ENCODE measurements at places on chromosomes 4 and X.

- DNase-seq: peak; percentile 11
Observed at GRCh38 chr4:41541687-41542094, 3.7 kb downstream of the LIMCH1 start.

GRCh38 chr4:92254767-92255442, 48.9 kb upstream of the GRID2 start:
- no peak for DNase-seq

GRCh38 chr4:140331876-140332275, 41.6 kb upstream of the SCOC start:
- DNase-seq: no peak

DNA sequence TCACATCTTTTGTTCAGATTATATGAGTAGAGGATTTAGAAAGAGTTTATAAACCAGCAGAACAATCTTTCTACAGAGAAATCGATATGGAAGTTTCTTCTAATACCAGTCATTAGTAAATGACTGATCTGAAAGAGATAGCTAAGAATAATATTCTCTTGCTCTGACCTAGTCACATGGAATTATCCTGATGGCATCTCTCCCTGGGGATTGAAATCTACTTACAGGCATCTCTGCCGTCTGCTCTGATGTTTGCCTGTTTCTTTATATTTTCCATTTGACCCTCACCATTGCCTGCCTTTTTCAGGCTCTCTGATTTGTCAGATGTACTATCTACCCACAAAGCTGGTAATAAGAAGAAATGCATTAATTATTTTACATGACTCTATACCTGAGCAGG, 1157.3 kb downstream of the PCDH7 start:
- no peak for DNase-seq

GRCh38 chr4:152232271-152232670, 303.6 kb downstream of the FBXW7 start:
- no peak for DNase-seq

GRCh38 chrX:88944661-88945060, 197.6 kb downstream of the CPXCR1 start:
- DNase-seq: no peak

- no peak for DNase-seq
Observed at GRCh38 chr4:119281393-119281792, 40.5 kb downstream of the FABP2 start.

- no peak for DNase-seq
Observed at GRCh38 chr4:25157081-25157480, 3.2 kb downstream of the SEPSECS start.

GRCh38 chr4:2441393-2442174, 22.8 kb downstream of the CFAP99 start:
- DNase-seq: peak; percentile 12

GRCh38 chrX:84729408-84729807, 227.2 kb upstream of the HDX start:
- no peak for DNase-seq

DNA sequence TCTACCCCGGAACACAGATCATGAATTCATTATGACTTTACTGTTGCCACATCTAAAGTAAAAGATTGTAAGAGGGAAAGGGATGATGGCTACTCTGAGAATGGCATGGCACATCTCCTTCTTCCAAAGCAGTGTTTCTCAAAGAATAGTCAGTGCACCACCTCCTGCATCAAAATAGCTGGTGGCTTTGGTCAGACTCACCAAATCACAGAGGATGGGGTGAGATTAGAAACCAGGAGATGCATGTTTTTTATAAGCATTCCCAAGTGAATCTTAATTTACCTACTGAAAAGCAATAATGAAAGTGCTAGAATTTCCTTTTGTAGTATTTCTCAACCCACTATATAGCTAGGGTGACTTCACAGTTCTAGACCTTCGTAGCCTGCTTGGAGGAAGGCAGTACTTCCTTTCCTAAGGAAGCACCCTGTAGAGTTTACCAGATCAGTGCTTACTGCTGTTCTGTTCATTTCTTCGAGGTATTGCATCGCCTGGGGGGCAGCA, 340.8 kb upstream of the KLF3 start:
- DNase-seq: peak; percentile 62

GRCh38 chr4:113122066-113122465, 72.6 kb downstream of the ANK2 start:
- no peak for DNase-seq

All from astrocyte (in vitro differentiated cells and primary cell).